ENCODE measurements at places on chromosomes 16 and 17. TPM values are rescaled to one million over a fixed set of nuclear protein-coding genes. Genes with fewer than 3 reads are reported as not detected.

Gene GLTPD2
- total RNA-seq: 0.71 TPM

- H3K27me3 ChIP-seq: peaks cover 27% of the 10 kb centered on the region
- H3K4me1 ChIP-seq: no peaks in the 10 kb centered on the region
- H3K4me3 ChIP-seq: no peak overlapping the region
- no peak overlapping the region for H3K27ac ChIP-seq
- no peak for DNase-seq
Measured at GRCh38 chr17:37025847-37026530, 77.2 kb downstream of the AATF start.

Gene CD300E
- not detected for total RNA-seq

- peaks cover 30% of the 10 kb centered on the region for H3K4me1 ChIP-seq
- no peak overlapping the region for H3K4me3 ChIP-seq
- DNase-seq: no peak
- H3K36me3 ChIP-seq: peaks cover 20% of the 10 kb centered on the region
Measured at GRCh38 chr16:87812200-87812656, 46.4 kb upstream of the KLHDC4 start.

GRCh38 chr17:62906881-62907280 lies 59.2 kb upstream of the TANC2 start:
- no peak overlapping the region for H3K4me3 ChIP-seq
- no peaks in the 10 kb centered on the region for H3K36me3 ChIP-seq
- peaks cover 28% of the 10 kb centered on the region for H3K4me1 ChIP-seq
- peak overlapping the region; percentile 34 for H3K27ac ChIP-seq
- DNase-seq: no peak
- no peaks in the 10 kb centered on the region for H3K27me3 ChIP-seq

Gene SYT17
- 16.6 TPM for total RNA-seq

DNA sequence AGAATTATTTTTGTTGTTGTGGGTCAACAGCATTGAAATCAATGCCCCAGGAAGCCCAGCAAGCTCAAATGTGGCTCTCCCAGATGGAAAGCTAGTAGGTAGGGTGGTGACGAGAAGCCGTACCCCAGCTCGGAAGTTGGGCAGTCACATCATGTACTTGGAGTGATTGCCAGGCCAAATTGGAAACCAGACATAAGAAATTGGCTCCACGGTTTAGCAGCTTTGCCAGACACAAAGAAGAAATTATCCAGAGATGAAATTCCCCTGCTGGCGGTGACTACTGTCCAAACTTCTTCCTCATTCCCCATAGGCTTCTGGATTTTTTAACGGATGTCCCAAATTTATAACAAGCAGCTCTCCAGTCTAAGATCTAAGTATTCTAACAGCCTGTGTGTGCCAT lies 95.9 kb downstream of the OR1D5 start:
- H3K27ac ChIP-seq: no peak overlapping the region
- no peak overlapping the region for H3K4me3 ChIP-seq
- no peak for DNase-seq
- peaks cover 15% of the 10 kb centered on the region for H3K4me1 ChIP-seq

- DNase-seq: no peak
- H3K4me3 ChIP-seq: no peak overlapping the region
- H3K4me1 ChIP-seq: peaks cover 9% of the 10 kb centered on the region
- H3K36me3 ChIP-seq: peaks cover 6% of the 10 kb centered on the region
- H3K27me3 ChIP-seq: no peaks in the 10 kb centered on the region
Measured at GRCh38 chr16:75288181-75288580, 36.8 kb upstream of the BCAR1 start.

- H3K27ac ChIP-seq: no peak overlapping the region
- peak; percentile 60 for DNase-seq
- H3K4me1 ChIP-seq: peaks cover 65% of the 10 kb centered on the region
- no peaks in the 10 kb centered on the region for H3K27me3 ChIP-seq
- H3K36me3 ChIP-seq: peaks cover 46% of the 10 kb centered on the region
Measured at GRCh38 chr17:50426814-50427787, 1.1 kb downstream of the ACSF2 start.

Gene LCAT
- 14.7 TPM for total RNA-seq

DNA sequence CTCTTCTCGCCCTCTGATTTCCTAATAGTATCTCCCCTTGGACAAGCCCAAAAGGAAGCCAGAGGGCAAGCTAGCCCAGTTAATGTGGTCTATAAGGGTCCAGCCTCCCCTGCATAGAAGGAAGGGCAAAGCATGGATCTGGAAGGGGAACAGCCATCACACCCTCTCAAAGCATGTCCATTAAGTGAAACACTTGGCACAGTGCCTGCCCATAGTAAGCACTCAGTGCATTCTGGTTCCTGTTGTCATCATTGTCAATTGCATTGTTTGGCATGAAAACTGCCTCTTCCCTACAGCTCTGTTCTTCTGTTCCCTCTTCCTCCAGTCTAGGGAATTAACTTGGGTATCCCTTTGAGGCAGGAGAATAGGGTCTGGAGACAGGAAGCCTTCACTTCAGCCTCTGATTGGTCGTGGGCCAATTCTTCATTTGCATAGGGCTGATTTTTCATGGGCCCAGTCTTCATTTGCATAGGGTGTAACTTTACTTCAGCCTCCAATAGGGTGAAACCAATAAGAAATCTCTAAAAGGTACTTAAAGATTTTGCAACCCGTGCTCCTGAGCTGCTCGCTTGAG lies 81.4 kb downstream of the C17orf67 start:
- no peaks in the 10 kb centered on the region for H3K36me3 ChIP-seq
- no peak overlapping the region for H3K4me3 ChIP-seq
- H3K27ac ChIP-seq: no peak overlapping the region
- H3K27me3 ChIP-seq: peaks cover 66% of the 10 kb centered on the region

Gene ARHGAP23
- total RNA-seq: 140 TPM

- no peak for DNase-seq
- H3K36me3 ChIP-seq: no peaks in the 10 kb centered on the region
- H3K27me3 ChIP-seq: peaks cover 15% of the 10 kb centered on the region
- peaks cover 13% of the 10 kb centered on the region for H3K4me1 ChIP-seq
- H3K27ac ChIP-seq: no peak overlapping the region
- H3K4me3 ChIP-seq: no peak overlapping the region
Measured at GRCh38 chr17:31789707-31790505, 69.1 kb downstream of the COPRS start.

GRCh38 chr17:80531400-80531799 lies 13.2 kb upstream of the RPTOR start:
- no peak overlapping the region for H3K27ac ChIP-seq
- H3K4me3 ChIP-seq: no peak overlapping the region
- no peak for DNase-seq
- H3K4me1 ChIP-seq: no peaks in the 10 kb centered on the region
- H3K27me3 ChIP-seq: peaks cover 54% of the 10 kb centered on the region

- DNase-seq: no peak
- H3K27ac ChIP-seq: peak overlapping the region; percentile 93
- H3K4me3 ChIP-seq: peak overlapping the region; percentile 80
Measured at GRCh38 chr16:9092978-9093344, 1.5 kb downstream of the HAPSTR1 start.

Gene SCARF1
- 0.37 TPM for total RNA-seq

- peak overlapping the region; percentile 98 for H3K27ac ChIP-seq
- peaks cover 34% of the 10 kb centered on the region for H3K4me1 ChIP-seq
- peak overlapping the region; percentile 86 for H3K4me3 ChIP-seq
Measured at GRCh38 chr17:1109606-1110540, 69.9 kb downstream of the ABR start.

GRCh38 chr17:8831234-8831849 lies 32.2 kb upstream of the MFSD6L start:
- H3K4me3 ChIP-seq: no peak overlapping the region
- no peak for DNase-seq
- H3K27ac ChIP-seq: no peak overlapping the region
- H3K4me1 ChIP-seq: no peaks in the 10 kb centered on the region

GRCh38 chr17:17719966-17720543 lies 38.8 kb downstream of the RAI1 start:
- no peak for DNase-seq
- H3K36me3 ChIP-seq: peaks cover 37% of the 10 kb centered on the region

- H3K36me3 ChIP-seq: no peaks in the 10 kb centered on the region
- H3K4me1 ChIP-seq: no peaks in the 10 kb centered on the region
- peaks cover 93% of the 10 kb centered on the region for H3K27me3 ChIP-seq
- no peak overlapping the region for H3K4me3 ChIP-seq
Measured at GRCh38 chr16:23917621-23918020, 81.8 kb downstream of the PRKCB start.

DNA sequence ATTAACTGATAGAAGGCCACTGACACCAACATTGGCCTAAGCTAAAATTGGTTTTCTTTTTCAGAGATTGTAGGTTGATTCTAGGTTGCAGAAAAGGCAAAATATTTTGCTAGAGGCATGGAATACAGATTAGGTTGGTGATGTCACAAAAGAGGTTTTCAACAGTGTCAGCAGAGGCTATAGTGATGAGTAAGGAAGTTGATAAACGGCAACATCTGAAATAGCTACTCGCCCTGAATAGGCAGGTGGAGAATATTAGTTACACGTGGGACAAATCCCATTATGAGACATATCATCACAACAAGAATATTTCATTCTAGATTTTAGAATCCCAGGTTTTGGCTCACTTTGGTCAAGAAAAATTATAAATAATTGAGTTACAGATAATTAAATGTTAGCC lies 1.5 kb upstream of the TOM1L1 start:
- no peaks in the 10 kb centered on the region for H3K27me3 ChIP-seq
- H3K36me3 ChIP-seq: peaks cover 20% of the 10 kb centered on the region
- no peaks in the 10 kb centered on the region for H3K4me1 ChIP-seq
- H3K27ac ChIP-seq: no peak overlapping the region
- no peak for DNase-seq
- H3K4me3 ChIP-seq: no peak overlapping the region

DNA sequence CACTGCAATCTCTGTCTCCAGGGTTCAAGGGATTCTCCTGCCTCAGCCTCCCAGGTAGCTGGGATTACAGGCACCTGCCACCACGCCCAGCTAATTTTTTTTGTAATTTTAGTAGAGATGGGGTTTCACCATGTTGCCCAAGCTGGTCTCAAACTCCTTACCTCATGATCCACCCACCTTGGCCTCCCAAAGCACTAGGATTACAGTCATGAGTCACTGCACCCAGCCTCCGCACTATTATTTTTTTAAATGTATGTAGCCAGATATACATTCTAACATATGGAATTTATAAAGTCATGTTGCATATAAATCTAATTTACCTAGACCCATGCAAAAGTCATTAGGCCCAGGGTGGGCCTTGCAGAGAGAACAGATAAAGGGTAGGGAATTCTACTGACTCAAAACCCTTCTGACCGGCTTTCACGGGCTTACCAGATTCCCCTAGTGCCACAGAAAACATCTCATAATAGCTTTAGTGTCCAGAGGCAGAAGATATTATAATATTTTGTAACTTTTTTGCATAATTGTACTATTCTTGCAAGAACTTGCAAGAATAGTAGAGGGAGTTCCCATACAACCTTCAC lies 20.5 kb upstream of the HELZ start:
- no peaks in the 10 kb centered on the region for H3K27me3 ChIP-seq
- no peak overlapping the region for H3K27ac ChIP-seq
- no peaks in the 10 kb centered on the region for H3K36me3 ChIP-seq

- peaks cover 7% of the 10 kb centered on the region for H3K4me1 ChIP-seq
- no peak overlapping the region for H3K27ac ChIP-seq
- no peak overlapping the region for H3K4me3 ChIP-seq
- peaks cover 42% of the 10 kb centered on the region for H3K27me3 ChIP-seq
Measured at GRCh38 chr16:81928271-81928918, 82.9 kb downstream of the SDR42E1 start.

Gene BICDL2
- total RNA-seq: 70.9 TPM

Gene IRX5
- 1.9 TPM for total RNA-seq

DNA sequence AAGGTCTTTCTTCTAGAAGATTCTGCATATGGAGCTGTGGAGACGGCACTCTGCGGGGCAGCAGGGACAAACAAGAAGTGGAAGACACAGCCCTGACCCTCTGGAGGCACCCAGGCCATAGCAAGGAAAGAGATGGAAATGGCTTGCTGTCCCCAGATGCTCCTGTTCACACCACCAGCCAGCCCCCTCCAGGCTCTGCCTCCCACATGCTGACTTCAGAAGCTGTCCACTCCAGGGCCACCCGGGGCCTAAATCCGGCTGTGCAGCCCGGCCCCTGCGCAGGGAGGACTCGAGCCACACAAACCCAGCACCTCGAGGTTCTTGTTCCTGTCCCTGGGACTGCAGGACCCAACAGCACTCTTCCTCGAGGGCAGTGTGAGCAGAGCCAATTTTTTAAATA lies 16.6 kb downstream of the RBFOX3 start:
- H3K27ac ChIP-seq: no peak overlapping the region
- no peak for DNase-seq
- H3K4me3 ChIP-seq: no peak overlapping the region

Gene KREMEN2
- 0.51 TPM for total RNA-seq

Gene SLC46A1
- 13.3 TPM for total RNA-seq

DNA sequence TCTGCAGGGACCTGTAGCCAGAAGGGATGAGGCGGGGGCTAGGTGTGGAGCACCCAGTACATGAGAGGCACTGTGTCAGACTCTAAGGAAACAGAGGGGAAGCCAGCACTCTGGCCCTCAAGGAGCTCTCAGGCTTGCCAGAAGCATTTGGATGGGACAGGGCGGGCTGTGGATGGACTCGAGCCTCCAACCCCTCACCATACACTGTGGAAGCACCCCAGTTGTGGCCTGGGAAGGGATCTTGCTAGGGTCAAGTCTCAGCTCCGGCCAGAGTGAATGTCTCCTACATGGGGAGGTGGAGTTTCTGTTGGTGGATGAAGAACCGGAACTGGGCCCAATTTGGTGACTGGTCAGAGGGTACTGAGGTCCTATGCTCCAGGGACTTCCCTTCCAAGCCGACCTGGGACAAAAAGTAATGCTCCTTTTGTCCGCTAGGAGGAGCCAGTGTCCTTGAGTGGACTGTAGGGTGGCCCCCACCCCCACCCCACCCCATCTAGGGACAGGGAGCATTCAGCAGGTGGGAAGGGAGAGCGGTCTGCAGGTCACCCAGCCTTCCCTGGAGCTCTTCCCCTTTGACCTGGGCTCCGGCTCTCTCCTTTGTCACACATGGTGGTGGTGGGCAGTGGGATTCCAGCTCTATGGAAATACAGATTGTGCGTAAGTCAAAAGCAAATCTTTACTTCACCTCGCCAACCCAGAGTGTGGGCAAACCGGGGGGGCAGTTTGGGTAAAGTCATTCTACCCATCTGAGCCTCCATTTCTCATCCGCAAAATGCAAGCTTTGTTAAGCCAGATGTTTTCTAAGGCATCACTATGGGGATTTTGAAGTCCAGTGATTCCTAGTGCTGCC lies 20.4 kb upstream of the PHB1 start:
- H3K4me3 ChIP-seq: no peak overlapping the region
- peaks cover 65% of the 10 kb centered on the region for H3K27me3 ChIP-seq
- no peak overlapping the region for H3K27ac ChIP-seq
- no peaks in the 10 kb centered on the region for H3K36me3 ChIP-seq

All from Calu3 (cell line).